Mammary epithelial cell (primary cell): ENCODE measurements at places on chromosomes 13 and 19. TPM values are rescaled to one million over a fixed set of nuclear protein-coding genes. Genes with fewer than 3 reads are reported as not detected.

DNA sequence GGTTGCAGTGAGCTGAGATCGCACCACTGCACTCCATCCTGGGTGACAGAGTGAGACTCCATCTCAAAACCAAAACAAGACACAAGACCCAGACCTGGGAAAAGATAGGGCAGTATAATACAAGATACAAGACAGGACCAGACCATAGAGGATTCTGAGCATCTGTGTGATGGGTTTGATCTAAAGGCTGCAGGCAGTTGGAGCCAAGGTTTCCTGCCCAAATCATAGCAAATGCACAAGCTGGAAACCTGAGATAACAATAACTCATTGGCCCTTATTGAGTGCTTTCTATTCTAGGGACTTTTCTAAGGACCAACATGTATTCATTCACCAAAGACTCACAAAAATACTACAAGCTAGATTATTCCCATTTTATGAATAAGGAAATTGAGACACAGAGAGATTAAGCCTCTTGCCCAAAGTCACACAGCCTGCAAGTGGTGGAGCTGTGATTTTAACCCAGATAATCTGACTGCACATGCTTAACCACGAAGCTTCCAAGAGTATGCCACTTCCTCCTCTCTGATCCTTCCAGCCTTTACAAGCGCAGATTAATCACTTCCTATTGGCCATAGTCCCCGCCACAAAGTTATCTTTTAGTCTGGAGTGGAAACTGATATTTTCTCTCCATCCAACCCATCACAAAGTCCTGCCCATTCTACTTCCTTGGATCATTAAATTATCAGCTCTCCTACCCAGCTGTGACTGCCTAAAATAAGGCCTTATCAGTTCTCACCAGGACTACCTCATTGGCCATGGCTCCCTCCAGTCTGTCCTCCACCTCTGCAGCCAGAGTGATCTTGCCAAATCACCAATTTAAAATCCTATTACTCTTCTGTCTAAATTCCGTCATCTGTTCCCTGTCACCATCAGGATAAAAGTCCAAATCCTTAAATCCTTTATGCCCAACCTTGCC is 147.2 kb downstream of the FLT1 start:
- DNase-seq: no peak

- peak; percentile 2 for DNase-seq
These were observed 231.5 kb upstream of the KLHL1 start for GRCh38 chr13:70339738-70340137.

DNA sequence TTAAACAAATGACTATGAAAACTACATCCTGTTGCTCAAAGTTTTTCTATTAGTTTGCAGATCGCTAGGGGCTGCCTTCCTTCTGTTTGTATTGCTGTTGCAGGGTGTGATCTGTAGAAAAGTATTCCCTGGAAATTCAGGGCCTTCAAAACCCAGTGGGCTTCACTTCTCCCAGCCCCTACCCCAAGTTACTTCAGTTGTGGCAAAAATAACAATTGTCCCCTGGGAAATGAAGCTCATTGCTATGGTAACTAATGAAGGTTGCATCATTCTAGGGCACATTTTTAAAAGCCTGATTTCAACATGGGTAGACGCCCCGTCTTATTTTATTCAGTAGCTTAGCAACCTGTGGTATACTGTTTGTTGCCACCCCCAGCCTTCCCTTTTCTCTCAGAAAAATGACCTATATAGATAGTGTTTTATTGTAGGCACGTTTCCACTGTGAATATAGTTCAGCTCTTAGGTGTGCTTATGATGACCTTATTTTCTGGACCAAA is 60.9 kb downstream of the WDFY2 start:
- DNase-seq: peak; percentile 63

DNA sequence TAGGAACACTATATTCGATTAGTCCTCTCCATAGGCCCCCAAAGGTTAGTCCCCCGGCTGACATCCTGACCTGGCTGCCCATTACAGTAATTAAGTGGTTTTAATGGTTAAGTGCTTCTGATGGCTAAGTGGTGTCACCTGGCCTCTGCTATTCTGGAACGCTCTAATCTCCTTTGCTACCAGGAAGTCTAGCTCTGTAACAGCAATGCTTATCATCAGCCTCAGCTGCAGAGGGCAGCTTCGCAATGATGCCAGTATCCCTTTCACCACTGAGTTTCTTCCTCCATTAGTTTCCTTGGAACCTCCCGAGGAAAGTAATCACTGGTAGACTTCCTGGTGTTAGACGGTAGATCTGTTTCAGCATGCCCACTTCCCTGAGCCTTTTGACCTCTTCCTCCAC is 8.6 kb upstream of the RNF6 start:
- no peak for DNase-seq

The ZNF507 gene
- 14.4 and 18.0 TPM in 2 replicates for total RNA-seq
